ENCODE measurements at places on chromosomes 12 and 14.

DNA sequence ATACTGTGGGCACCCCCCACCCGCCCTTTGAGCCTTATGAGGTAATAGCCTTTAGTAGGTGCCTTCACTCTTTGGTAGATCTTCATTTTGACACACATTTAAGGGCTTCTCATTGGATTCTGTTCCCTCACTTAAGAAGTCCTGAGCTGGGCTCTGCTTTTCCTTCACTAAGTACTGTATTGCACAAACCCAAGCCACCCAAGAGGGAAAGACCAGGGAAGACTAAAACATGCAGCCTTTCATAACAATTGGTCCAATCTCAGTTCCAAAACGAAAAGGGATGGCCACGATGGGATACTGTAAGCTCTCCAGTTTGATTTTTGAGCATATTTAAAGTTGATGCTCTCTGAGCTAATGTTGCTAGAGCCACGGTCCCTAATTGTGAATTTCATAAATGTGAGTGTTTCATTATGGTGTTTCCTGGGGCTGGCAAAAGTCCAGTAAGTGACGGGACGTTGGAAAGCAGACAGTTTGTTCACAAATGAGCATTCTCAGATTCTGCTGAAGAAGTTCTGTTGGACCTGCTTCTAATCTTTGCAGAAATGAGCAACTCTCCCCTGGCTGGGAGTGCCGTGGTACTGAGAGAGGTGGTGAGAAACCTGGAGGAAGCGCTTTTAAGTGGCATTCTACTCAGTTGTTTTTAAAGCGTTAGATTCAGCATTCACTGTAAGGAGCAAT is 9.4 kb downstream of the SSPN start:
- DNase-seq = no peak

- DNase-seq = no peak
Measured at GRCh38 chr12:75337905-75338304, 3.4 kb downstream of the GLIPR1L1 start.

- DNase-seq = no peak
Measured at GRCh38 chr14:54974788-54975414, 52.0 kb downstream of the WDHD1 start.

DNA sequence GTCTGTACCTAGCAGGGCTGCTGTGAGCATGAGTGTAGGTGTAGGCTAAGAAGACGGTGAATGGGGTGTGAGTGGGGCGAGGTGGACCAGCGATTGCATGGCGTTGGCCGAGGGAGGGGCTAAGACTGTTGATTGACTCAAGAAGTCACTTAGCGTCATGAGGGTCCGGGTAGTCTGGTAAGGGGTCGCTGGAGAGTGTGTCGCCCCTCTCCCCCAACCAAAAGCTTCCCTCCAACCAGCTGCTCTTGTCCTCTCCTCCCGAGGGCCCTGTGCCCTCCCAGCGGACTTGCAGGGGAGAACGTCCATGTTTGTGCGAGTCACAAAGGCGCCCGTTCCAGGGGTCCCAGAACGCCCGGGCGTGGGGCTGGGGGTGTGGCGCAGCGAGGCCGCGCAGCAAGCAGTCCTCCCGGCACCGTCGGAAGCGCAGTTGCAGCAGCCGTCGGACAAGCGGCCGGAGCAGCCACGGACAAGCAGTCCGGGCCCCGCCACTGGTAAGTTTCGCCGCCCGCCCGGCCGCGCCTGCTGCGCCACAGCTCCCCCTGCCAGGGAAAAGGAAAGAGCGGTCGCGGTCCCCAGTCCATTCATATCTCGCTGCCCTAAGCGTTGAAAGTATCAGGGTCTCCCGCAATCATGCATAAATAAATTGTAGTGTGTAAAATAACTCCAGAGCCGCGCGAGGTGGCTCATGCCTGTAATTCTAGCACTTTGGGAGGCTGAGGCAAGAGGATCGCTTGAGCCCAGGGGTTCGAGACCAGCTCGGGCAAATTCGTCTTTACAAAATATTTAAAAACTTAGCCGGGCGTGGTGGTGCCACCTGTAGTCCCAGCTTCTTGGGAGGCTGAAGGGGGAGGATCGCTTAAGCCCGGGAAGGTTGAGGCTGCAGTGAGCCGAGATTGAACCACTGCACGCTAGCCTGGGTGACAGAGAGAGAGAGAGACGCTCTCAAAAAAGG is at the start of gene CCDC63:
TSS of gene CCDC63 (plus strand) at position 373 of the 952 bp plus-strand sequence. CDS start 5,968 bp downstream, outside the sequence.
- peak; percentile 2 for DNase-seq

DNA sequence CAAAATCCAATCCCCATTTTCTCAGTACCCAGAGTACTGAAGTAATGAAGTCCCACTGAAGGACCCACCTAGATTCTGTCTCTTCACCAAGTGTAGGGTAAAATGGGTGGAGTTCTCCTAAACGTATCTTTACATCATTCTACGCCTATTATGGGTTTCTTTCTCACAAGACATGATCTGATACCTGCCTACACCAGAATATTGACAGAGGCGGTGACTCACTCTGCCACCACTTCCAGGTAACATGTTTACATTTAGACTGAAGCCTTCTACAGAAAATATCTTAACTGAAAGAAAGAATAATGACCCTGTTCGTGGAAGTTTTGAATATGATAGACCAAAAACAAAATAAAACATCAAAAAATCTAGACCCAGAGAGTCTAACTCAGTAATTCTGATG is 89.8 kb downstream of the BTG1 start:
- DNase-seq = no peak

- no peak for DNase-seq
Measured at GRCh38 chr12:85405262-85405661, 125.2 kb downstream of the ALX1 start.

DNA sequence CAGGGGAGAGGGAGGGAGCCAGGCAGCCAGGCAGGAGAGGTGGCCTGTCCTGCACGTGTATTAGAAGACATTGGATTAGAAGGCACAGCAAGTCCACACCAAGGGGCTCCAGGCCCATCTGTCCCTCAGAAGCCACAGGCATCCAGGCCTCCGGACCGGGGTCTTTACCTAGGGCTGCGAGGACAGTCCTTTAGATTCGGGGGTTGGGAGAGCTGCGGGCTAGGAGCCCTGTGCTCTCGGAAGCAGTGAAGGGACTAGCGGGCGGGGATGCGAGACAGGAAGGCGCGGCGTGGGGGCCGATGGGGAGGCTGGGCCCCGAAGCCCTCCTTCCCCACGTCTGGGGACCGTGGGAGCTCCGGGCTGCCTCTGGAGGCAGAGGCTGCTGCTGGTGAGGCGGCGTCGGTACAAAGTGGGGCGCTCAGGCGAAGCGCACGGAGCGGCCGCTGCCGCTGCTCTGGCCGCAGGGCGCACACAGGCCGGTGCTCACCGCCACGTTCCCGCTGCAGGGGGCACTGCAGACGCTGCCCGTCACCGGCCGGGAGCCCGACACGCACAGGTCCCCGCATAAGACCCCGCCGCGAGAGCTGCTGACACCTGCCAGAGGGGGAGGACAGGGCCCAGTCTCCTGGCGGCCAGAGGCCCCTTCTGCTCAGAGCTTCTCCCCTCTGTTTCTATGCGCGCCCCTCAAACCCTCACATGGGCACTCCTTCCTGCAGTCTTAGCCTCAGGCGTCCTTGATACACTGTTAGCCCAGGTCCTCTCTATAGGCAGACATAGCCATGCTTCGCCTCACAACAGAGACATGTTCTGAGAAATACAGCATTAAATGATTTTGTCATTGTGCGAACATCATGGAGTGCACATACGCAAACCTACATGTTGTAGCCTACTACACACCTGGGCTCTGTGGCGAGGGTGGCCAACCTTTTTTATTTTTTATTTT is 17.3 kb downstream of the KRT7 start:
- no peak for DNase-seq

DNA sequence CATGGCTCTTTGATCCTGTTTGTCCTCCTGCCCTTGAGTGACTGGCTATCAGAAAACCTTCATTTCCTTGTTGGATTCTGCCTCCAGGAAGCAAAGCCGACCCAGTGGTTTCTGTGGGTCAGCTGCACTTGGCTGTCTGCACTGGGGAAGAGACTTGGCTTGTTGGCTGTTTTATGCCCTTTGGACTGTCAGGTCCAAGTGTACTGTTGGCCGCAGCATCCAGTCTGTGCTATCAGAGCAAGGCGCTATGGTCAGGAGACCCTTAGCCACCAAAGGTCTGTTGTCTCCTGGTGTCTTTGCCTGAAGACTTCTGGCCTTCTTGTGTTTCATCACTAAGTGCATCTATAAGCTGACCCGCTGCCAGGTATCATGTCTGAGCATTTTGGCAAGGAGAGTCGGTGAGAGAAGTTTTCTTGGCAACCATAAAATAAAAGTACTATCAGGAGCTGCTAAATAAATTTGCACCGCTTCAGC is 177.4 kb upstream of the HIF1A start:
- no peak for DNase-seq

GRCh38 chr12:92668739-92669138 is 34.0 kb upstream of the PLEKHG7 start:
- DNase-seq = no peak

- DNase-seq = no peak
Measured at GRCh38 chr12:131152587-131152986, 198.9 kb downstream of the ADGRD1 start.

GRCh38 chr14:69772082-69773017 is 5.4 kb downstream of the SRSF5 start:
- no peak for DNase-seq

DNA sequence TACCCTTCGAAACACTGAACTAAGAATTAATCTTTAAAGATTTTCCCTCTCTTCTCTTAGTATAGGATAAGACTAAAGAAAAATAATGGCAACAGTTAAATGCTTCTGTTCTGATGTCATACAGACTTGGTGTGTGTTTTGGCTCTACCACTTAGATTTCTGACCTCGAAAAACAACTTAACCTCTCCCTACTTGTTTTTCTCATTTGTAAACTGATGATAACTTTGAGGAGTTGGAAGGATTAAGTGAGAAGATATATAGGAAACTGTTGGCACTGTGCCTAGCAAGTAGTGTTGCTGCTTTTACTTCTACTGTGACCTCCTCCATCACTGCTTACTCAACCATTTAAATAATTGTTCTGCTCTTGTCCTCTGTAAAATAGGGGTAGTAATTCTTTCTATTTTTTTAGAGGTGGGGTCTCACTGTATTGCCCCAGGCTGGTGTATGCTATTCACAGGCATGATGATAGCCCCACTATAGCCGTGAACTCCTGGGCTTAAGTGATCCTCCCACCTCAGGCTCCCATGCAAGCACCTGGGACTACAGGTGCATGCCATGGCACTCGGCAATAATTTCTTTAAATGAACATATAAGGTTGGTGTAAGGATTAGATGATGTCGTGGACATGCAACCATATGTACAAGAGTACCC is 22.4 kb downstream of the PALS1 start:
- DNase-seq = no peak

DNA sequence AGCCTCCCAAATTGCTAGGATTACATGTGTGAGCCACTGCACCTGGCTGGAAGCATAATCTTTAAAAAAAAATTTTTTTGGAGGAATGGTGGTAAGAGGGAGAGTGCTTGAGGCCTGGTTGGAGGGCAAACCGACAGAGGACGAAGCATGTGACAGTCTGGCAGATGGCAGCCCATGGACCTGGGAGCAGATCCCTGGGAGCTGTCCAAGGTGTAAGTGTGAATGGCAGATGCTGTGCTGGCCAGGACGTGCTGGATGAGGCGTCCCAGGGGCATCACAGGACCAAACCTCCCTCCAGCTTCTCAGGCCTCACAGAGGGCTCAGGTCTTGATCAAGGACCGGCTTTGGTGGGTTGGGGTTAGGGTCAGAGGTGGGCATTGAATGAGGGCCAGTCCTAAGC is 128.4 kb upstream of the NCOR2 start:
- DNase-seq = no peak

GRCh38 chr12:46933947-46934346 is 108.2 kb upstream of the SLC38A4 start:
- no peak for DNase-seq

- no peak for DNase-seq
Measured at GRCh38 chr14:38098074-38098836, 109.4 kb upstream of the SSTR1 start.

Data from C1 segment of cervical spinal cord (tissue), 14 donors.